NCI-H510A treated with DMSO at 0.1 percent for 48 hours (cell line): ENCODE measurements at places on chromosomes 6 and 20.

GRCh38 chr6:25035174-25035511 lies 99.4 kb upstream of the RIPOR2 start:
- no peak for DNase-seq

DNA sequence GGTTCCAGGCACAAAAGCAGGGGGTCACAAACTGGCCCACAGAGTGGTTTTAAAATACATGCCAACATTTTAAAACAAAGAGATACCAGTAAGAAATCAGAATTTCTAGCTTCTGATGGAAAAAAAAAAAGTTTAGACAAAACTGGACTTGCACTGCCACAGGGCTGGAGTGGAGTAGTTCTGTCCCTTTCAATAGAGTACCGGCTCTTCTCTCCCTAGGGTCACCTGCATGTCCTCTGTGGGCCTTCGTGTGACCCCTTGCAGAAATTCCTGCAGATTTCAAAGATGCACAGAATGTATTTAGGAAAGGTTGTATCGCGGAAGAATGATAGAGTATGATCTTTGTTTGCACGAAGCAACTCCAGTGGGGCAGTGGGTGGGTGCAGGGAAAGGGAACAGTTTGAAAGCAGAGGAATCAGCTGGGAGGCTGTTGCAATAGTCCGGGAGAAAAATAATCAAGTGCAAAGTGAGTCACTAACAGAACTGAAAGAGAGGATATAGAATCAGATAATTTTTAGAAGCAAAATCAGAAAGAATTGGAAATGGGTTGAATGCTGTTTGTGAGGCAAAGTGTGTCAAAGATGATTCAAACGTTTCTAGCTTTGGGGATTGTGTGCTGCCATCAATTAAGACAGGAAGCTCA lies 97.3 kb upstream of the STXBP5 start:
- DNase-seq = no peak

GRCh38 chr6:112717401-112717800 lies 370.3 kb downstream of the RFPL4B start:
- DNase-seq = no peak

GRCh38 chr20:63830841-63831588 lies at the start of gene ZBTB46:
ZBTB46 (minus strand) TSS chr20:63831264; CDS start chr20:63790757, 40,507 bp downstream.
- no peak for DNase-seq

GRCh38 chr6:14417377-14417776 lies 299.8 kb downstream of the CD83 start:
- DNase-seq = no peak

- no peak for DNase-seq
These were observed 105.5 kb downstream of the JPH2 start for GRCh38 chr20:44081476-44081875.

DNA sequence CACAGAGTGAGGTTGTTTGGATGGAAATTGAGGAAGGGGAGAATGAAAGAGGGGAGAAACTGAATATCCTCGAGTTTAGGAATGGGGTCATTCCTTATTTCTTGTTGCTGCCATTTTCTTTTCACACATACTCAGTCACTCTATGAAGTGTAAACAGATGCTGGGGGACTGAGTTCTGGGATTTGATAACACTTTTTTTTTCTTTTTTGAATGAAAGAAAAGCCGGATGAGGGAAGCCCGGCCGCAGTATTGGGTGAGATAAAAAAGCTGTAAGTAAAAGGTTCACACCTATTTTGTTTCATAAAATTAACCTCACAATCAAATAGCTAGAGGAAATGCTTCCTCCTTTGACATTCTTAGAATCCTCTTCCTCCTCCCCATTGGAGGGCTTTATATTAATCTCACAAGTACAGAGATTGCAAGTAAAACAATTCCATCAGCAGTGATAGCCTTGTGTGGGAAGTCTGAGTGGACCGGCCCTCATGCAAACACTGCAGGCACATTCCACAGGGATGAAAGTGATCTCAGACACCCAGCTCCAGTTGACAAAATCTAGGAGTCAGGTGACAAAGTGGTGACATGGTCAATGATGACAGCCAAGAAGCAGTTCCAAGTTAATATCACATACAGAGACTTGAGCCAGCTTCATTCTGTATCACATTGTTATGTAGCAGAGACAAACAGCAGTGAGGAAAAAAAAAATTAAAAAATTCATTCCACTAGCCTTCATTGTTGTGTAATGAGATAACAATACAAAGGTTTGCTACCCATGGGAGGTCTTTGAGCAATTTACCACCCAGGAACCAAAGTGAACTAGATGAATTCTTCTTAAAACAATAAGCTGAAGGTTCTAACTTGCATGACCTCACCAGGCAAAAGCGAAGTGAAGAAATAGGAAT lies 391.1 kb upstream of the HSF2 start:
- DNase-seq = no peak

GRCh38 chr20:44208165-44208564 lies 2.4 kb downstream of the OSER1 start:
- DNase-seq = no peak

- DNase-seq = no peak
These were observed 21.9 kb downstream of the UST start for GRCh38 chr6:148768646-148769270.

DNA sequence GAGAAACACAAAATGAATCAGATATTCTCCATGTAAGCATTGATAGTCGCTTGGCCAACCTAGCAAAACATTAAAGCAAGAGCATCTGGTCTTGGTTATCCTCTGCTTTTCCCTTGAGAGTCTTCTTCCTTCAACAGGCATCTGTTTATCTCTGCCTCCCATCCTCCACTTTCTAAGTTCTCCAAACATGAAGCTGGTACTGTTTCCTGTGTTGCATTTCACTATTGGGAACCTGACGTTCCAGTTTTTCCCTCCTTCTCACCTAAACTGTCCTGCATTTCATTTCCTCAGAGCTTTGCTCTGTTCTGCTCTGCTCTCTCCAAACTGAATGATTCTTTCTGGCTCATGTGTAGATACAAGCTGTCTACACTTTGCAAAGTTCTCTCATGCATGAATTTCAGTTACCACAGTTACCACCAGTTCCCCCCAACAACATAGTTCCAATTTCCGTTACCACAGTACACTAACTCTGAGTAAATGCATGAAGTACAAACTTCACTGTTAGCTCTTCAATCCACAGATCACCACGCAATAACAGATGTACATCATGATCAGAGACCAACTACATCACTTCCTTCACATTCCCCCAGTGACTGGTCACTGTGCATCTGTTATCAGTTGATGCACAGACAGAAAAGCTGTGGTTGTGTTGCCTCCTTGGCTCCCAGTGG lies 86.7 kb upstream of the F13A1 start:
- no peak for DNase-seq

DNA sequence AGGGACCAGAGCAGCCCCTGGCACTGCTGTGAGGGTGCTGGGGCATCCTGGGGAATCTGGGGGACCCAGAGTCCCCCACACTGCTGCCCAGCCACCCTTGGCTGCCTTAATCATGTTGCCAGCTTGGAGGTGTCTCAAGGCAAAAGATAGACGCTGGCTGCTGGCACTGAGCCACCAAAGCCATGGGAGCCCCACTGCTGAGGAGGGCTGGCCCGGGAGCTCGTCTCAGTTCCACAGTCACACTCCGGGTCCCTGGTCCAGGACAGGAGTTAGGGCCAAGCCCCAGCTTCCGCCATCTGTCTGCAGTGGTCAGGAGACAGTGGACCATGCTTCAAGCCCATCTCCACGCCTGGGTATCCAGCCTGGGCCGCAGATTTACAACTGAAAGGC lies 41.0 kb upstream of the HMGA1 start:
- DNase-seq = no peak

GRCh38 chr20:46857061-46857831 lies 37.4 kb upstream of the EYA2 start:
- no peak for DNase-seq

DNA sequence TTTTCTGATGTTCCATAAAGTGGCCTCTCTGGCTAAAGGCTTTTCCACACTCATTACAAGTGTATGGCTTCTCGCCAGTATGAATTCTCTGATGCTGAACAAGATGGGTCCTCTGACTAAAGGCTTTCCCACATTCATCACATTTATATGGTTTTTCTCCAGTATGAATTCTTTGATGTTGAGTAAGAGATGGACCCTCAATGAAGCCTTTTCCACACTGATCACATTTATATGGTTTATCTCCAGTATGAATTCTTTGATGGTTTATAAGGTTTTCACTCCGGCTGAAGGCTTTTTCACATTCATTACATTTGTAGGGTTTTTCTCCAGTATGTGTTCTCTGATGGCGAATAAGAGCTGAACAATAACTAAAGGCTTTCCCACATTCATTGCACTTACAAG lies 20.4 kb downstream of the ZNF184 start:
- no peak for DNase-seq
